ENCODE measurements at places on chromosomes 12 and 14. TPM values are rescaled to one million over a fixed set of nuclear protein-coding genes. Genes with fewer than 3 reads are reported as not detected.

- DNase-seq: no peak
These were observed 28.9 kb upstream of the PLEKHG3 start for GRCh38 chr14:64675312-64675711.

- DNase-seq: no peak
These were observed 210.7 kb upstream of the TMEM132C start for GRCh38 chr12:128056136-128056801.

- no peak for DNase-seq
These were observed 81.1 kb downstream of the EML1 start for GRCh38 chr14:99874306-99874705.

DNA sequence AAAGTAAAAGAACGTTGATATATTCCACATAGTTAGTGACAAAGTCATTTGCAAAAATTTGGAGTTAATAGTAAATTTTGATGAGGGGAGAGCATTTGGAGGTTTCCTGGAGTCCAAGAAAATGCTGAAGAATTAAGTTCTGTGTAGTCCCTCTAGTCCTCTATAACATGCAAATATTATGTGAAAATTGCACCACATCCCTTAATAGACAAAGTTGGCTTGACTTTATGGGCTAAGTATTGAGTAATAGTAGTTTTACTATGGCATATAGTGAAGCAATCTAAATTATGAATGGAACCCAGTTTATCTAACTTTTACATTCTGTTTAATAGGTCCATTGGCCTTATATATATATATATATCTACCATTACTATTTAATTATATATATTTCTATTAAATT, 66.4 kb upstream of the DCN start:
- DNase-seq: no peak

GRCh38 chr14:38989922-38990546, 113.0 kb downstream of the SEC23A start:
- DNase-seq: no peak

GRCh38 chr14:47189911-47190484, 485.4 kb downstream of the MDGA2 start:
- no peak for DNase-seq

DNA sequence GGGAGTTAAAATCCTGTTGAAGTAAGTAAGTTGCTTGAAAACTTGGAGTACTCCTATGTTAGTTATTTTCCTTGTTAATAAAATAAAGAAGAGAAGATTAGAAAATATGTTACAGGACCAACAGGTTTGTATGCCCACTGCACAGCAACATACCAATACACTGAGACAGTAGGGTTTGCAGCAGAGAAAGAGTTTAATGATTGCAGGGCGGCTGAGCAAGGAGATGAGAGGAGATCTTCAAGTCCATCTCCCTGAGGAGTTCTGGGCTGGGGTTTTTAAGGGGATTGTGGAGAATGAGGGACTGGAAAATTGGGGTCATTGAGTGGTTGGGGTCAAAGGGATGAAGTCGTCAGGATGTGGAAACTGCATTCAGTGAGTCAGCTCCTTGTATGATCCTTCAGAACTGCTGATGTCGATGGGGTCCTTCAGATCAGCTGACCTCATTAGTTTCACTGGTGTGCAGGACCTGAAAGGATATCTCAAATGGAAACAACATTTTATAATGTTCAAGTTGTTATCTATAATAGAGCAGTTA, 4.3 kb upstream of the HSD17B6 start:
- DNase-seq: no peak

DNA sequence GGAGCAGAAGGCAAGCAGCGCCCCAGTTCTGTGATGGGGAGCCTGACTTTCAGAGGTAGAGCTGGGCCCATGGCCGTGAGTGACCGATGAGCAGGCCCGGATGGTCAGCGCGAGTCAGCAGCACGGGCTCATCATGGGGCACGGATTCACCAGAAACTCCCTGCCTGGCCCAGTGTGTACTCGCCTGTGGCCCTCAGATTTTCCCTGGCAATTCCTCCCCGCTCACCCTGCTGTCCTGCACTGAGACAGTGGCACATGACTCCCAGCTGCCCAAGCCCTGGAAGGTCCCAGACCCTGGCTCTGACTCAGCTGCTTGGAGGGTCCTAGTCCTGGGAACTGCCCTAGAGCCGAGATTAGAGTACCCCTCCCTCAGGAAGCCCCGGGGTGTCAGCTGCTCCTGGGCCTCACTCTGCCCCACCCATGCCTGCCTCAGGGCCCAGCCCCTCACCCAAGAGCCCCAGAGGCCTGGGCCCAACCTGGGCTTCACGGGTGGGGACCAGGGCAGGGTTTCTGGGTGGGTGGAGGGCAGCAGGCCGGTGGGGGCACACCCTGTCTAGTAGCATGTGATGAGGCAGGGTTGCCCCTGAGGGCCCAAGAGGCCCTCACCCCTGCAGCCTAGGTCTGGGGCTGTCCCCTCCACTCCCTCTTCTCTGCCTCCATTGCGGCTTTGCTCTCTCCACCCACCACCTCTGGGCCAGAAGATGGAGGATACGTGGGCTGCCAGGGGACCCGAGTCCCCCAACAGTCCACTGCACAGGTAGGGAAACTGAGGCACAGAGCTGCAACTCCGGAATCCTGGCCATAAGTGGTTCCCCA, 8.4 kb downstream of the TRMT61A start:
- DNase-seq: no peak

DNA sequence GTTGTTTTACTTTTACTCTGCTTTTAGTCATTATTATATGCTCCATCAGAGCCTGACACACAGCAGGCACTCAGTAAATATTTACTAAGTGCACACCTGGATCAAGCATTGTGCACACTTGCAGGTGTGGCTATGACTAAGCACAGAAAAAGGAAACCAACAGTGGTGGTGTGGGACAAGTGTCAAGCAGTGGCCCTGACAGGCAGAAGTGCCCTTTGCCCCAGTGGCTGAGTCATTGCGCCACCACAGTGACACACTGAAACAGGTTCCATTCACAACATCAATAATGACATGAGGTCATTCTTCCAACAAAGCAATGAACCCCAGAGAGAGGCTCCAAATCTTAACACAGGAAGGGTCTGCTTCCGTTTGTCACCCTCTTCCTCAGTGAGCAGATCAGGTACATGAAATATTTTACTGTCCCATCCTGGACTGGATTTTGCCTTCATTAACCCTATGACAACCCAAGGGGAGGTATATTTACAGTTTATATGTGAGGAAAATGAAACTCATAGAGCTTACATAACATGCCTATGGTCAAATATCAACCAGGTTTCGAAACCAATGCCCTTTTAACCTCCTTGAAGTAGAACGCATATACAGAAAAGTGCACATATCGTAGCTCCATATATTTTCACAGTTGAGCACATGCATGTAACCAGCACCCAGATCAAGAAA, 82.6 kb upstream of the GTF2A1 start:
- DNase-seq: no peak

DNA sequence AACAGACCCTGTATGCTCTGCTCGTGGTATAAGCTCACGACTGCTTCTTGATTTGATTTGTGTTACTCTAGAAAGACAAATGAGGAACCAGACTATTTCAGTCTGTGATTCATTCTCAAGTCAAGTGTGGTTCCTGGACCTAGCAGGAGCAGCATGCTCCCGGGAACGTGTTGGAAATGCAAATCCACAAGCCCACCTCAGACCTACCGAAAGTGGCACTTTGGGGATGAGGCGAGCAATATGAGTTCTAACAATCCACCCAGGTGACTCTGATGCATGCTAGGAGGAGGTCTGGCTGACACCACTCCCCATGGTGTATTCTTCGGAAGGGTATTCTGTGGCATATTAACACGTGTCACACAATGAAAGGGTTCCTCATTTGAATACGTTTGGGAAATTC, 59.5 kb upstream of the TMX1 start:
- no peak for DNase-seq

GRCh38 chr12:21429994-21430393, 7.5 kb upstream of the PYROXD1 start:
- no peak for DNase-seq

DNA sequence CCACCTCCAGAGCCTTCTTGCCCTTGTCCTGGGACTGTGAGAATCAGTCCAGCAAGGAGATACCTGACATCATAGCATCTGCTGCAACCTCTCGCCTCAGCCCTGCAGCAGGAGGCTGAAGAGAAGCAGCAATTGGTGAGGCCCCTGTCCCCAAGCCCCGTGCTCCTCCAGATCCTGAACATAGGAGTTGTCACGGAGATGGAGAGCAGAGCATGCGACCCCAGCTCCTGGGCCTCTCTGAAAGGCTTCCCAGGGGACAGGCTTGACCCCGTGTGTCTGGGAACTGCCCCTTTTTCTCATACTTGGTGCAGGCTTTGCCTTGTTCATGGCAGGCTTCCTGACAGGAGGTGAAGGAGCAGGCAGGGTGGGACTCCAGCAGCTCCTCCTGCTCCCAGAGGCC, 127.7 kb upstream of the PZP start:
- DNase-seq: no peak

DEGS2 gene
- polyA plus RNA-seq: 12.1 TPM

NANOG gene
- polyA plus RNA-seq: not detected

ZNF268 gene
- 6.9 TPM for polyA plus RNA-seq

MEG3 gene
- polyA plus RNA-seq: not detected

PTPRR gene
- 3.0 TPM for polyA plus RNA-seq
